ENCODE measurements at places on chromosomes 1 and 21. TPM values are rescaled to one million over a fixed set of nuclear protein-coding genes. Genes with fewer than 3 reads are reported as not detected.
A peak's percentile ranks its signal among the peaks of the same experiment; 100 is the strongest.

Gene GBP3
- 9.2 TPM for total RNA-seq

Gene TMCO2
- not detected for total RNA-seq

Gene ASPM
- not detected for total RNA-seq

Gene COL18A1
- 220 TPM for total RNA-seq

Gene SH2D5
- total RNA-seq: not detected

Gene SLC25A34
- total RNA-seq: 23.7 TPM

Gene FCRL6
- total RNA-seq: 2.2 TPM

Gene CD1B
- not detected for total RNA-seq

Gene FCAMR
- not detected for total RNA-seq

Gene KCNAB2
- 8.4 TPM for total RNA-seq

Gene AIRE
- 0.30 TPM for total RNA-seq

Gene CYP4A11
- 0.30 TPM for total RNA-seq

Gene CFAP141
- total RNA-seq: not detected

Gene NMNAT2
- 1.0 TPM for total RNA-seq

- no peaks in the 10 kb centered on the region for H3K36me3 ChIP-seq
- peaks cover 8% of the 10 kb centered on the region for H3K4me1 ChIP-seq
- no peak overlapping the region for H3K4me3 ChIP-seq
- no peak overlapping the region for H3K27ac ChIP-seq
- H3K27me3 ChIP-seq: peaks cover 10% of the 10 kb centered on the region
Measured at GRCh38 chr1:162074276-162075005, 5.0 kb downstream of the NOS1AP start.

DNA sequence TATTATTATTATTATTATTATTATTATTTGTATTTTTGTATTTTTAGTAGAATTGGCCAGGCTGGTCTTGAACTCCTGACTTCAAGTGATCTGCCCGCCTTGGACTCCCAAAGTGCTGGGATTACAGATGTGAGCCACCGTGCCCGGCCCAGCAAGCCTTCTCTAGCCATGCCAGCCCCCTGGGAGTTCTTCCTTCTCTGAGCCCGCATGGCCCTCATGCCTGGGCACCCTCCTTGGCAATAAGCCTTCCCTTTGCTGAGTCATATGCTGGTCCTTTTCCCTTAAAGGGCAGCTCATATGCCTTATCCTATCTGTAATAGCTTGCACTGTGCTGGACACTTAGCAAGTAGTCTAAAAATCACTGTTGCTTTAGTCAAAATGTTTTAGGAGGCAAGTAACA is 8.5 kb upstream of the NBL1 start:
- no peak overlapping the region for H3K4me3 ChIP-seq
- no peak for DNase-seq
- H3K4me1 ChIP-seq: peaks cover 3% of the 10 kb centered on the region
- no peaks in the 10 kb centered on the region for H3K27me3 ChIP-seq
- H3K36me3 ChIP-seq: no peaks in the 10 kb centered on the region

- no peak overlapping the region for H3K27ac ChIP-seq
- H3K4me3 ChIP-seq: no peak overlapping the region
- H3K27me3 ChIP-seq: no peaks in the 10 kb centered on the region
- H3K4me1 ChIP-seq: no peaks in the 10 kb centered on the region
- H3K36me3 ChIP-seq: no peaks in the 10 kb centered on the region
Measured at GRCh38 chr1:55010887-55011217, 12.1 kb downstream of the BSND start.

DNA sequence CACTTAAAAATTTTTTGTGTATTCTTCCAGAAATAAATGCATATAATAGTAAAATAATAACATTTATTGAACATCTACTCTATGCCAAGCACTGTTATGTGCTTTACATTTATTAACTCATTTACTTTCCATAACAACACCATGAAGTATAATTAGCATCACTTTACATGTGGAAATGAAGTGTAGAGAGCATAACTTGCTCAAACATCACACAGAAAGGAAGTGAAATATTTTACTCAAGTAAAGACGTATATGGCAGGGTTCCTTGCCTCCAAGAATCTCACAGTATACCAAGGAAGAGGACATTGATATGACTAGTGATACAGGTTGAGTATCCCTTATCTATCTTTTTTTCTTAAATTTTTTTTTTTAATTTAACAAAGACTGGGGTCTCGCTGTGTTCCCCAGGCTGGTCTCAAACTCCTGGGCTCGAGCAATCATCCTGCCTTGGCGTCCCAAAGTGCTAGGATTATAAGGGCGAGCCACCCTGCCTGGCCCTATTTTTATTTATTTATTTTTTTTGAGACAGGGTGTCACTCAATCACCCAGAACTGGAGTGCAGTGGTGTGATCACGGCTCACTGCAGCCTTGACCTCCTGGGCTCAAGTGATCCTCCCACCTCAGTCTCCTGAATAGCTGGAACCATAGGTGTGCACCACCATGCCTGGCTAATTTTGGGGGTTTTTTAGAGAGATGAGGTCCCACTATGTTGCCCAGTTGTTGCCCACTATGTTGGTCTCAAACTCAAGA is 7.7 kb upstream of the CLIC4 start:
- no peaks in the 10 kb centered on the region for H3K27me3 ChIP-seq
- no peaks in the 10 kb centered on the region for H3K36me3 ChIP-seq
- H3K4me3 ChIP-seq: no peak overlapping the region
- peaks cover 19% of the 10 kb centered on the region for H3K4me1 ChIP-seq
- H3K27ac ChIP-seq: no peak overlapping the region
- no peak for DNase-seq

- peak overlapping the region; percentile 89 for H3K27ac ChIP-seq
- peaks cover 31% of the 10 kb centered on the region for H3K4me1 ChIP-seq
- no peak for DNase-seq
- no peaks in the 10 kb centered on the region for H3K36me3 ChIP-seq
- H3K27me3 ChIP-seq: no peaks in the 10 kb centered on the region
Measured at GRCh38 chr21:45470773-45471524, 66.0 kb downstream of the COL18A1 start.

- H3K36me3 ChIP-seq: no peaks in the 10 kb centered on the region
- H3K4me1 ChIP-seq: no peaks in the 10 kb centered on the region
- H3K4me3 ChIP-seq: no peak overlapping the region
Measured at GRCh38 chr1:211735208-211736170, 60.1 kb upstream of the NEK2 start.

DNA sequence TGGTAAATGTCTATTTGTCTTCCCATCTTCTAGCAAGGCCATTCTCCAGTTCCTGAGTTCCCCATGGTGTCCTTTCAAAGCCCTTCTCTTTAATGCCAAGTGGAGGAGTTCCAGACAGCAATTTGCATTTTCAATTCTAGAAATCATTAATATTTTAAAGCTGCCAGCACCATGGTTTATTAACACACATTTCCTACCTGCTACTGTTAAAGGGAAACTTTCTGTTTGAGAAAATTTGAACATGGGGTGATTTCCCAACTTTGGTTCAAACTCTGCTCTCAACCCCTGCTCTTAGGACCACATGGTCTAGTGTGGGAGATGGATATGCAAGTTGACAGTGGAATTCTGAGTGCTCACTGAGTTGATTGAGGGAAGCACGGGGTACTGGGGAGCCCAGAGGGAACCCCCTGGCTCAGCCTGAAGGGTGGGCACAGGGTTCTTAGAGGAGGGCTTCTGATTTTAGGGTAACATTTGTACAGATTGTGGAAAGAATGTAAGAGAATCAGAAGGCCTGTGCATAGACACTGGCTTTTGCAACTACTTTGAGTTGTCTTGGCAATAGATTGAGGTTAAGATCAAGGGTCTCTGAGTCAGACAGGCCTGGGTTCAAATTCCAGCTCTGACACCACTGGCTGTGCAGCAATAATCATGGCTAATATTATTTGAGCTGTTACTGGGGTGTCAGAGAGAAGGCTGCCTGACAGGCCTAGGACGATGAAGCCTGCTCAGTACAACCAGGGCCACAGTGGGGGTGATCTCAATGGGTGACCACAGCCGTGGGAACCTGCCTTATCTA is 97.8 kb downstream of the BEND5 start:
- H3K4me3 ChIP-seq: no peak overlapping the region
- no peaks in the 10 kb centered on the region for H3K4me1 ChIP-seq

GRCh38 chr1:158527190-158527815 is 26.9 kb downstream of the OR6Y1 start:
- no peak overlapping the region for H3K27ac ChIP-seq
- H3K4me3 ChIP-seq: no peak overlapping the region
- no peak for DNase-seq

DNA sequence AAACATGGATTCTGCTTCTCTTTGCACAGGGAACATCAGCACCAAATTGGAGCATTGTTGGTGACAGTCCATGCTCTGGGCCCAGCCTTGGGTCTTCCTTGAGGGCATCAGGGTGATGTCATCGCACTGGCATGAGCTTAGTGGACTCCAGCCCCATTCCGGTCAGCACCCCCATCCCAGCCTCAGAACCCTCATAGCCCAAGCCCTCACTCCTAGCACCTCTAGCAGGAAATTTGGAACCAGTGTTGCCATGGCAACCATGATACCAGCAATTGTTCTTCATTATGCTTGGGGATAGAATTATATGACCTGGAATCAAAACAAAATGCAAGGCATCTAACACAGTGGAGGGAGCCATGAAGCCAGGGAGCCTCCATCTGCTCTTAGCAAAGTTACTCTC is 83.1 kb downstream of the VWA5B1 start:
- H3K4me1 ChIP-seq: no peaks in the 10 kb centered on the region
- no peak for DNase-seq
- peaks cover 46% of the 10 kb centered on the region for H3K27me3 ChIP-seq
- H3K36me3 ChIP-seq: no peaks in the 10 kb centered on the region

- no peaks in the 10 kb centered on the region for H3K4me1 ChIP-seq
- no peak for DNase-seq
- no peaks in the 10 kb centered on the region for H3K36me3 ChIP-seq
- no peaks in the 10 kb centered on the region for H3K27me3 ChIP-seq
- H3K27ac ChIP-seq: no peak overlapping the region
- H3K4me3 ChIP-seq: no peak overlapping the region
Measured at GRCh38 chr1:48889082-48889481, 112.4 kb upstream of the BEND5 start.

DNA sequence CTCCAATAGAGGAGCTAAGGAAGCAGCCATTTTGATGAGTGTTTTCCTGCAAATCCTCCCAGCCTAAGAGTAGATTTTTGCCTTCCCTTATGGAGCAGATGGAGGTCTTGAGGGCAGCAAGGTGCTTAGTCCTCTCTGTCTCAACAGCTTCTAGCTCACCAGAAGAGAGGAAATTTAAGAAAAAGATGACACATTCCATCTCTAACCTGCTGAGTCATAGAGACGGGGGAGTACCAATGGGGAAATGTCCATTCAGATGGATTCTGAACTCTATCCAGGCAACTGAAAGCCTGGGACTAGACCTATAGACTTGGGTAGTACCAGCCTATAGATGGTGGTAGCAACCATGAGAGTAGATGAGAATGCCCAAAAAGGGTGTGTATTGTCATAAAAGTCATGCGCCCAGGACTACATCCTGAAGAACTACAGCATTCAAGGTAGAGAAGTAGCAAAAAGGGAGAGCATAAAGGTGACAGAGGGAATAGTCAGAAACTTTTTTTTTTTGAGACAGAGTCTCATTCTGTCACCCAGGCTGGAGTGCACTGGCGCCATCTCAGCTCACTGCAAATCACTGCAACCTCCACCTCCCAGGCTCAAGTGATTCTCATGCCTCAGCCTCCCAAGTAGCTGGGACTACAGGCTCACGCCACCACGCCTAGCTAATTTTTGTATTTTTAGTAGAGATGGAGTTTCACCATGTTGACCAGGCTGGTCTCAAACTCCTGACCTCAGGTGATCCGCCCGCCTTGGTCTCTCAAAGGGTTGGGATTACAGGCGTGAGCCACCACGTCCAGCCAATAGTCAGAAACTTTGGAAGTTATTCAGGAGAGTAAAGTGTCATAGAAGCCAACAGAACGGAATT is 10.7 kb upstream of the ELOA start:
- no peaks in the 10 kb centered on the region for H3K36me3 ChIP-seq
- no peaks in the 10 kb centered on the region for H3K27me3 ChIP-seq
- peaks cover 5% of the 10 kb centered on the region for H3K4me1 ChIP-seq
- no peak overlapping the region for H3K27ac ChIP-seq

DNA sequence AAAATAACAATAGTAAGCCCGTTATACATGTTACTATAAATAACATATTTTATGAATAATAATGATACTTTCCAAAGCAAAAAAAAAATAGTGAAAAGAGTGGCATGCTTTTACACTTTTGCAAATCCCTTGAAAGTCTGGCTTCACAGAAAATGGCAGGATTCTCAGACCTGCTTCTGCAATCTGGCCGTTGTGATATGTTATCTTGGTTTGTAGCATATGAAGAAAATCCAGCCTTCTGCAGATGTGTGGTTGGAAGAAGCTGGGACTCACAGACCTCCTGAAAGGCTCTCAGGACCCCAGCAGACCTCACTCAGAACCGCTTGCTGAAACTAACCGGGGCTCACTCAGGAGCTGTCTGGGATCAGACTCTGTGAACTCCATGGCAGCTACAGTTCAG is 256.0 kb upstream of the TMEM51 start:
- DNase-seq: no peak
- H3K36me3 ChIP-seq: no peaks in the 10 kb centered on the region
- no peak overlapping the region for H3K4me3 ChIP-seq
- H3K27me3 ChIP-seq: no peaks in the 10 kb centered on the region

GRCh38 chr1:101026430-101026788 is 825 bp upstream of the DPH5 start:
- H3K27me3 ChIP-seq: no peaks in the 10 kb centered on the region
- peak overlapping the region; percentile 66 for H3K4me3 ChIP-seq
- H3K27ac ChIP-seq: peak overlapping the region; percentile 72
- peaks cover 4% of the 10 kb centered on the region for H3K36me3 ChIP-seq
- H3K4me1 ChIP-seq: peaks cover 7% of the 10 kb centered on the region

- H3K27ac ChIP-seq: no peak overlapping the region
- no peak overlapping the region for H3K4me3 ChIP-seq
- H3K27me3 ChIP-seq: no peaks in the 10 kb centered on the region
Measured at GRCh38 chr1:117070124-117070523, 10.0 kb downstream of the TTF2 start.

DNA sequence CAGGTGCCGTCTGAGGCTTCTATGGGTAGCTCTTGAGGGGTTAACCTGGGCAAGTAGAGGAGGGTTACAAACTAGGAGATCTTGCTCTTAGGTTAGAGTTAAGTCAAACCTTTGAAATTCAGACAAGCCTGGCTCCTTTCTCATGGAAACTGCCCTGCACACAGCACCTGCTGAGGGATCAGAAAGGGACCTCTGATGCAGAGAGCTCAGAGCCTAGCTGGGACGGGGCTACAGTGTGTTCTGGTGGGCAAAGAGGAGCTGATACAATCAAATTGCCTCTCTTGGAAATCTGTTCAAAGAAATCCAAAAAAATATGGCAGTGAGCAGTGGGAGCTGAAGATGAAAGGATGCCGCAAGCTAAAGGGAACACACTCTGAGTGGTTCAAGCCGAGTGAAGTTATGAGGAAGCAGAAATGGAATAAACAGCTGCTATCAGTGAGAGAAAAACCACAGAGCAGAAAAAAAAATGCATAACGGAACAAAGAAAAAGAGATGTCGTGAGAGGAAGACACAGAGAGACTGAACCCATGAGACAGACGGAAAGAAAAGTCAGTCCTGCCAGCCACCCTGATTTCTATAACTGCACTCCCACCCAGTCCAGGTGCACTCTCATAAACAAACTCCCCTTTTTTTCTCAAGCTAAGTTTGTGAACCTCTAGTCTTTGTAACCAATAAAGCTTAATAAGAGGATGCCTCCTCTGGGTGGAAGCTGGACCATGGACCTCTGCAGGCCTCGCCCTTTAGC is 26.6 kb downstream of the PAFAH2 start:
- H3K4me1 ChIP-seq: no peaks in the 10 kb centered on the region
- no peaks in the 10 kb centered on the region for H3K27me3 ChIP-seq
- no peak overlapping the region for H3K27ac ChIP-seq
- peaks cover 2% of the 10 kb centered on the region for H3K36me3 ChIP-seq
- H3K4me3 ChIP-seq: no peak overlapping the region

- H3K36me3 ChIP-seq: no peaks in the 10 kb centered on the region
- H3K27me3 ChIP-seq: no peaks in the 10 kb centered on the region
- H3K4me1 ChIP-seq: no peaks in the 10 kb centered on the region
- H3K27ac ChIP-seq: no peak overlapping the region
- no peak overlapping the region for H3K4me3 ChIP-seq
Measured at GRCh38 chr1:214010197-214010573, 22.4 kb downstream of the PROX1 start.

All from tibial nerve (tissue), 4 donors.